ENCODE measurements at places on chromosomes 4 and X.
A peak's percentile ranks its signal among the peaks of the same experiment; 100 is the strongest.

GRCh38 chr4:88814043-88814617, 116.5 kb upstream of the NAP1L5 start:
- peak; percentile 26 for DNase-seq

DNA sequence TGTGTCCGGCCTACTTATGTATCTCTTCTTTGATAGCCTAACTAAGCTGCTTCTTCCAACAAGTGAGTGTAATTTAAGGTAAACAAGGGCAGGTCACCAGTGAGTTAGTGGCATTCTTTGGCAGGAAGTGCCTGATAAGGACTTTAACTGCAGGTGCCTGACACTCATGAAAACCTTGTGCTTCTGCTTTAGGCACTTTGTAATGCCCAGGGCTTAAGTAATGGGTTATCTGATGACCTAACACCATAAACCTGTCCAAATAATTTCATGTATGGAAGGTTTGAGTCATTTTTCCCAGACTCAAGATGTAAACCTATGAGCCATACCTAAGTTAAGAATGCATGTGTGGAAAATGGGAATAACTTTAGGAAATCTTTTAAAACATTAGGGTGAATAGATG, 43.0 kb downstream of the BCOR start:
- DNase-seq = no peak

DNA sequence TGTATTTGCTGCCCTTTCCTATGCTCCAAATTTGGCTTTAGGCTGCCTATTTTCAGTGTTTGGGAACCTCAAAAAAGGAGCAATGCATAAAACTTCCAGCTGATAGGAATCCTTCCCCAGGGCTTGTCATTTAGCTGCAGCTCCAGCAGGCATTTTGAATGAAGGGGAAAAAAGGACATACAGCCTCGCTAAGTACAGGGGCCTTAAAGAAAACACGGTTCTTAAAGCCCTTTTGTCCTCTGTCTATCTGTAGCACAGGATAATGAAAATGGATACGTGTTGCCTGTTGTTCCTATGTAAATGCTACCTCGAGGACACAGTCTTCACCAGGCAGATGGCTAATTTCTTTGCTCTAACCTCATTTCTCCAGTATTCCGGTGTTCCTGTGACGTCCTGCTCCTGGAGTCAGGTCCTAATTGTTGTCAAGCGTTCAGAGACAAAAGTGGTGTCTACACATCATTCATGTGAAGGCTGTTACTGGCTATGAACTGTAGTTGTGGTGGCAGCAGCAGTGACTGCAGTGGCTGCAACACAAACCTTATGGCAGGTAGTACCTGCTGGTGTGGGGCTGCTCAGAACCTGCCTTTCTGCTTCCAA, 117.4 kb downstream of the MGST2 start:
- DNase-seq = no peak

GRCh38 chr4:160580581-160580980, 1477.7 kb downstream of the RAPGEF2 start:
- DNase-seq = no peak

DNA sequence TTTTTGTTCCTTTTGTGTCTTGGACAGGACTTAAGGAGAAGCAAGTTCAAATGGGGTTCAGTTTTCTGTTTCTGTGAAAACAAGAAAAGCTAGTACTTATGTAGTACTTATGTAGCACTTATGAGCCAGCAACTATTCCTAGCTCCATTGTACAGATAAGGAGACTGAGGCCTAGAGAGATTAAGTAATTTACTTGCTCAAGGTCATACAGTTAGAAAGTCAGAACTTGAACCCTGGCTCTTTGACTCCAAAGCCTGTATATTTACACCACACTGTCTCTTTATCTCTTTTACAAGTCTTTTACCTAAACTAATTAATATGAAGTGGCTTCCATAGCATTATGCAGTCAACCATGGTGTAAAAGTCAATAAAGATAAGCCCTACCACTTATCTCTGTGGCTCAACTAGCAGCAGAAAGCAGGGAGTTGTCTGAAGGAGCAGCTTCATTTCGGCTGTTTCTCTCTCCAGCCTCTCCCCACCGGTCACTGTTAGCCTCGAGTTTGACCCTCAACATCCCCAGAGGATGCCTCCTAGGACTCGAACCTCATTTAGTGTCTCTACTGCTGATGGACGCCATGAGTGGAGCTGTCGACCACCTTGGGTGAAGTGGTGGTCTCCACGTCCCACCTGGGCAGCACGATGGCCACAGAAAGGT, 209.9 kb downstream of the SHROOM3 start:
- DNase-seq = no peak

DNA sequence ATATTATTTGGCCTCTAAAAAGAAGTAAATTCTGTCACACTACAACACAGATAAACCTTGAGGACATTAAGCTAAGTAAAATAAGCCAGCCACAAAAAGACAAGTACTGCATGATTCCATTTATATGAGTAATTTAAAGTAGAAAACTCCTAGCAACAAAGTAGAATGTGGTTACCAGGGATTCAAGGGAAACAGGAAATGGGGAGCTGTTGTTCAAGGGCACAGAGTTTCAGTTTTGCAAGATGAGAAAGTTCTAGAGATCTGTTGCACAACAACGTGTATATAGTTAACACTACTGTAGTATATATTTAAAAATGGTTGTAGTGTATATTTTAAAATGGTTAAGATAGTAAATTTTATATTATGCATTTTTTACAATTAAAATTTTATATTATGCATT, 25.4 kb downstream of the SEC31A start:
- DNase-seq = no peak

- DNase-seq = no peak
These were observed 240.5 kb downstream of the MAML3 start for GRCh38 chr4:139913398-139913990.

DNA sequence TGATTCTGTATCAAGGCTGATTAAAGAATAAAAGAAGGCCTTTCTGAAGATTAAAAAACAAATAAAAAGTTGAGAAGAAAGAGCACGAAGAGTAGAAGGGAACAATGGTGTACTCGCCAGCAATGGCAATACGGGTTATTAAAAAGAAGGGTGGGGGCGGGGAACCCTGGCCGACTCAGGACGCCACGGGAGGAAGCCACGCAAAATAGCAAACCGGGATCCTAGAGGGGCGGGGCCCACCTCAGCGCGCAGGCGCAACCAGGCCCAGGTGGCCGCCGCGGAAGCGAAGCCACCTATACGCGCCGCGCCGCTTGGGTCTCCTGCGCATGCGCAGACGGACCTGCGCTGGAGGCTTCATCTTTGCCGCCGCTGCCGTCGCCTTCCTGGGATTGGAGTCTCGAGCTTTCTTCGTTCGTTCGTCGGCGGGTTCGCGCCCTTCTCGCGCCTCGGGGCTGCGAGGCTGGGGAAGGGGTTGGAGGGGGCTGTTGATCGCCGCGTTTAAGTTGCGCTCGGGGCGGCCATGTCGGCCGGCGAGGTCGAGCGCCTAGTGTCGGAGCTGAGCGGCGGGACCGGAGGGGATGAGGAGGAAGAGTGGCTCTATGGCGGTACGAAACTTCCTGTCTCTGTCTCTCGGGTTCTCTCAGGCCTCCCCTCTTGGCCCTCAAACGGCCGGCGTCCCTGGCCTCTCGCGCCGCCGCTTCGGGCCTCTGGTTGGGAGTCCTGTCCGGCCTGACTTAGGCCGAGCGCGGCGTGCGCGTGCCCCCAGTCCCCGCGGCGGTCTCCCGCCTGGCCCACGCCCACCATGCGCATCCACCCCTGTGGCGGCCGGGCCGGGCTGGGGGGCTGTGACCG, at the start of gene FIP1L1:
Gene FIP1L1 (plus strand): TSS at position 323 of the 852 bp plus-strand sequence. CDS start 198 bp downstream, at position 521.
- peak; percentile 94 for DNase-seq

GRCh38 chr4:184536881-184537248, 62.5 kb upstream of the IRF2 start:
- DNase-seq = no peak
